ENCODE measurements at places on chromosomes 4 and X.

- no peak for DNase-seq
Observed at GRCh38 chr4:141511055-141511454, 125.3 kb upstream of the IL15 start.

DNA sequence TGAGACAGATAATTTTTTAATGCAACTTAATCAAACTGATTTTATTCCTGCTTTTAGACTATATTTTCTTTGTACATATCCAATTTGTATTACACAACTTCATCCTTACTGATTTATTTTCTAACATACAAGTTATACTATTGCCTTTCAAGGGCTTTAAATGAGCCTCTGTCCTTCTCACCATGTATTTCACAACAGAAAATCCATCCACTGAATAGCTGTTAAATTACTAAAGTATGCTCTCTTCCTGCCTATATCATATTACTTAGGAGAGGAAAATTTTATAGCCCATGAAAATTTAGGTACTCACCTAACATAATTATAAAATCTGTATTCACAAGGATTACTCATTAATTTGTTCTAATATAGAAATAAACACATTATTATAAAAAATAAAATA is 528.6 kb downstream of the ANKRD50 start:
- no peak for DNase-seq

GRCh38 chr4:83751336-83751949 is 215.5 kb downstream of the GPAT3 start:
- DNase-seq: no peak

GRCh38 chrX:46647251-46647650 is 73.7 kb downstream of the CHST7 start:
- no peak for DNase-seq

GRCh38 chr4:96073461-96073860 is 233.6 kb downstream of the PDHA2 start:
- no peak for DNase-seq

- no peak for DNase-seq
Observed at GRCh38 chr4:34323549-34324320, 1920.6 kb downstream of the ARAP2 start.

GRCh38 chrX:48965959-48966358 is 5.7 kb downstream of the KCND1 start:
- no peak for DNase-seq

DNA sequence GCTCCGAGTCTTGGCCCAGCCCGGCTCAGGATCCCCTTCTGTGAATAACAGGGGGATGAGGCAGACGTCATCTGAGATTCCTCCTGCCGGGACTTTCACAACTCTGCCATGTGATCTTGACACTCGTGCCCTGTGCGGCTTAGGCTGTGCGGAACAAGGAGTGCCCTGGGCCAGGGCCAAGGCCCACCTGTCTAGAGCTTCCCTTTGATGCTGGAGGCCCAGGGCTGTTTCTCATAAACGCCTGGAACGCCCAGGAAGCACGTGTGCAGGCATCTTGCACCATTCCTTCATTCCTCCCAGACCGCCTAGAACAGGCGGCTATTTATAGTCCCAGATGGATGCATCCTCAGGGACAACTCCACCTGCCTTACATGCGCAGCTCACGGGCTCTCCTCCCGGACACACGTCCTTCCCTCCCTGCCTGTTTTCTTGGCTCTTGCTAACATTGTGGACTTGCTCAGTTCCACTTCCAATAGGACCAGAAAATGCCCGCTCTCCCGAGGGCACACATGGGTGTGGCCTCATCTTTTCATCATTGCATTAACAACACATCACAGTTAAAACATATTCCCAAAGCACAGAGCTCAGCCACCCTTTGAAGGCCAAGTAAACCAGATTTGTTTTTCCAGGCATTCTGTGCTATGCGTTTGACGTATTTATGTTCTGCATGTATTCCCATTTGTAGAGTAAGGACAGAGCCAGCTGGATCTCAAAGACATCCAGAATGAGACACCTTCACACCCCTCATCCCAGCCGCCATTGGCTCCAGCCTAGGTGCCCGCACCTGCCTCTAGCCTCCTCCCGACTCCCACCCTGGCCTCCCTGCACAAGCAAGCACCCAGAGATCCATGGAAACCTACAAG is 57.2 kb downstream of the ABLIM2 start:
- no peak for DNase-seq

- DNase-seq: no peak
Observed at GRCh38 chr4:38106886-38107514, 146.8 kb downstream of the PTTG2 start.

- no peak for DNase-seq
Observed at GRCh38 chr4:148095346-148095923, 346.8 kb downstream of the NR3C2 start.

GRCh38 chr4:147052361-147052760 is 106.7 kb upstream of the TTC29 start:
- DNase-seq: no peak

- no peak for DNase-seq
Observed at GRCh38 chr4:16443504-16444088, 217.3 kb upstream of the TAPT1 start.

DNA sequence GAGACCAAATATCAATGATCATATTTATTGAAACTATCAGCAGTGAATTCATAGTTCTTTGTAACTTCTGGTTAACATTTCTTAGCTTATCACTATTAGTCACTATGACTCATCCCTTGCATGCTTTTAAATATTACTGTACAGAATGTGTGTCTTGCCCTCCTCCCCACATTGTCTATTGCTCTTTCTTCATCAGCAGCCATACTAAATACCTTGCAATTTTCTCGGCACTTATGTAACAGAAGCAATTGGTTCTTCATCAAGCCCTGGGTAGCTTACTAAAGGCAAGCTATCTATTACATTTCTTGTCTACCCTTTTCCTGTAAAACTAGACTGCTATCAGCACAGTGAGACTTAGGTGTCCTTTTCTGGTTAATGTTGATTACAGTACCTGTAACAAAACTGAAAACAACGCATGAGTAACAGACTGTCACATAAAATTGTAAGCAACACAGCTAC is 8.2 kb downstream of the KLHL4 start:
- no peak for DNase-seq

- no peak for DNase-seq
Observed at GRCh38 chrX:56232221-56233082, at the start of gene KLF8. Gene KLF8, plus strand, starts transcription at chrX:56232356. Its CDS starts 979 bp downstream, at chrX:56233335.

GRCh38 chr4:181264893-181265292 is 978.3 kb upstream of the TENM3 start:
- DNase-seq: no peak

DNA sequence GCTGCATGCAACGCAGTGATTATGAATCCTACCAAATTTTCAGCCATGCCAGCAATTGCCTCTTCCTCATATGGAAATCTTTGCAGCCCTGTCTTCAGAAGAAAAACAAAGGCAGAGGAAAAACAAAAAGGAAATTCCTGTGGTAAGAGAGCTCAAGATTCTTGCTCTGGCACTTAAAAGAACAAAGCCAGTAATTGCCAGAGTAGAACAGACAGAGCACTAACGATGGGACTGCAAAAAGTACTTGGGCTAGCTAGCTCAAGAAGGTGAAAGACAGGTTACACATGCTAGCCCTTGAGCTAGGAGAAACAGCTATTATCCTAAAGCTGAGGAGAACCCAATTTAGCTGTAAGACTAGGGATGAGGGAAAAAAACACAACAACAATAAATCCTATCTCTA is 582.3 kb downstream of the KCNIP4 start:
- DNase-seq: no peak

DNA sequence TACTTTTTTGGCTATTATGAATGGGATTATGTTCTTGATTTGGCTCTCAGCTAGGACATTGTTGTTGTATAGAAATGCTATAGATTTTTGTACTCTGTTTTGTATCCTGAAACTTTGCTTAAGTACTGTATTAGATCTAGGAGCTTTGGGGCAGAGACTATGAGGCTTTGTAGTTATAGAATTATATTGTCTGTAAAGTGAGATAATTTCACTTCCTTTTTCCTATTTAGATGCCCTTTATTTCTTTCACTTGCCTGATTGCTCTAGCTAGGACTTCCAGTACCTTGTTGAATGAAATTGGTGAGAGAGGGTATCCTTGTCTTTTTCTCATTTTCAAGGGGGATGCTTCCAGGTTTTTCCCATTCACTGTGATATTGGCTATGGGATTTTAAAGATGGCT is 28.1 kb downstream of the ADAM29 start:
- DNase-seq: no peak

DNA sequence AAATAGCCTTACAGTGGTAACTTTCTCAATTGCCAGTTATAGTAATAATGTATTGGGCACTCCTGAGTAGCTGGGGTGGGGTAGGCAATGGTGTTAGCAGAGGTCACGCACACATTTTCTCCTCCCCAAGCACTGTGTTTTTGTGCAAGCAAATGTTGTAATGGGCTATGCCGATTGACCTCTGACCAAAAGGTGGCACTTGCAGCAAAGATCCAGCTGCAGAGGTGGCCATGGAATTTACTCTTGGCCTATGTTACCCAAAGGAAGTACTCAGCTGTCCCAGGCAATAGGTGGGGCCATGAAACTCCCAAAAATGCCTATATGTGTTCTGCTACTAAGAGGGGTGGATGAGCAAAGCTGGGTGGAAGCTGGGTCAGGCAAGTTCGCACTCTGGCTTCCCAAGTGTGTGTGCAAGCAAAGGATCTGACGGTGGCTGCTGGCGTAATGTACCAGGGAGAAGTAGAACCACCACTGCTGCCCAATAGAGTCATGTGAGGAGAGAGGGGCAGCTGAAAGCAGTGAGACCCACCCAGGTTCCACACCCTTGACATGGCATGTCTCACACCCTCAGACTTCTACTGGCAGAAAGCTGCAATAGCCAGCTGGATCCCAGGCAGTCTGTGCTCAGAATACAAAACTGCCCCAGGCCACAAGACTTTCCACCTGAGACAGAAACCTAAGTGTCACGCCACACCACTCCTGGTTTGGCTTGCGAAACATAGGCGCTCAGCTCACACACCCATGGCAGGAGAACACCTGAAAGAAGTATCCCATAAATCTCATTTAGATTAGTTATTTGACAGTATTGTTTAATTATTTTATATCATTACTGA is 353.3 kb upstream of the EMCN start:
- no peak for DNase-seq

GRCh38 chr4:94175553-94176261 is 32.0 kb upstream of the SMARCAD1 start:
- DNase-seq: no peak

- no peak for DNase-seq
Observed at GRCh38 chr4:46270986-46271596, 118.8 kb downstream of the GABRA2 start.
